Small intestine (tissue), 16 donors: ENCODE measurements at places on chromosomes 11 and 22. TPM values are rescaled to one million over a fixed set of nuclear protein-coding genes. Genes with fewer than 3 reads are reported as not detected.

The ME3 gene
- polyA plus RNA-seq, result 8.3 TPM

The FXYD6 gene
- 58.4 TPM for polyA plus RNA-seq

- H3K27me3 ChIP-seq, result no peaks in the 10 kb centered on the region
- H3K36me3 ChIP-seq, result peaks cover 4% of the 10 kb centered on the region
- DNase-seq, result peak; percentile 86
- peak overlapping the region; percentile 86 for H3K4me3 ChIP-seq
- peaks cover 6% of the 10 kb centered on the region for H3K4me1 ChIP-seq
Observed at GRCh38 chr22:30325065-30325720, 1.5 kb downstream of the TBC1D10A start.

DNA sequence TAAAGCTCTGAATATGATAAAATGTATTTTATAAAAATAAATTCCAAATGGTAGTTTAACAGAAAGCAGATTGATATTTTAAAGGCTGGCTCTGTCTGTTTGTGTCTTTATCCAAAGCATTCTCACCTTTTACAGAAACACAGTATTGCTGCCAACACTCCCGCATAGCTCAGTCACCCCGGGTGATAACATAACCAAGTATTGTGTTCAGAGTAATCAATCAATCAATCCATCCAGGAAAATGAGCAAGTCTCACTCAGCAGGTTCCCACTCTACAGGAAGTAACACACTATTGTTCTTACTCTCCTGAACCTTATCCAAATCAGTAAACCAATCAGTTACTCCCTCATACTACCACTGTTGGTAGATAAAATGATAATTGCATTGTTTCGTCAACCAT lies 203.4 kb downstream of the LRRC4C start:
- H3K27me3 ChIP-seq, result no peaks in the 10 kb centered on the region
- no peaks in the 10 kb centered on the region for H3K4me1 ChIP-seq
- H3K4me3 ChIP-seq, result no peak overlapping the region

GRCh38 chr22:40425082-40425481 lies 54.7 kb downstream of the SGSM3 start:
- no peak for DNase-seq
- H3K27ac ChIP-seq, result no peak overlapping the region
- no peak overlapping the region for H3K4me3 ChIP-seq

- H3K27ac ChIP-seq, result no peak overlapping the region
- H3K4me3 ChIP-seq, result no peak overlapping the region
- H3K4me1 ChIP-seq, result no peaks in the 10 kb centered on the region
Observed at GRCh38 chr11:76102802-76103201, 103.5 kb downstream of the WNT11 start.

DNA sequence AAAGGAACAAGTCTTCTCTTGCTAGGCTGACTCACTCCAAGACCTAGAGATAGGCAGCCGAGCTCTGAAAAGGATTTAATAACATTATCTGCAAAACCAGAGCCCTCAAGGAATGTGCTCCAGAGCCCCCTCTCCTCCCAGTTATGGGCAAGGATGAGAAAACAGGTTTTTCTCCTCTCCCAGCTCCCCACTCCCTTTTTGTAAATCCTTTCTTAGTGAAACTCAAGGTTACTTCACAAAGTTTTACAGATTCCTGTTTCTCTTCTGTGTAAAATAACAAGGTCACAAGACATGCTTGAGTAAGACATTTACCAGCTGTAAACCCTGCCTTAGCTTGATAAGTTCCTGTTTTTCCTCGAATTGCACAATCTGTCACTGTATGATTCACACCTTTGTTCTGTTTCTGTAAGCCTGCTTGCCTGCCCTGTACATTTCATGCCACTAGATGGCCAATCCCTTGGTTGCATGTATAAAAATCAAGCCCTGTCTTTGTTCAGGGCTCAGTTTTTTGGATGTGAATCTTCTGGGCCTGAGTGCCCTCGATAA lies 489.4 kb downstream of the KCNA4 start:
- no peaks in the 10 kb centered on the region for H3K4me1 ChIP-seq
- peak; percentile 39 for DNase-seq
- no peaks in the 10 kb centered on the region for H3K36me3 ChIP-seq
- H3K4me3 ChIP-seq, result no peak overlapping the region
- H3K27ac ChIP-seq, result peak overlapping the region; percentile 74
- H3K27me3 ChIP-seq, result no peaks in the 10 kb centered on the region

GRCh38 chr11:115207916-115208315 lies 296.3 kb downstream of the CADM1 start:
- no peaks in the 10 kb centered on the region for H3K4me1 ChIP-seq
- H3K4me3 ChIP-seq, result no peak overlapping the region
- no peaks in the 10 kb centered on the region for H3K27me3 ChIP-seq
- H3K36me3 ChIP-seq, result no peaks in the 10 kb centered on the region

- no peaks in the 10 kb centered on the region for H3K27me3 ChIP-seq
- no peak overlapping the region for H3K4me3 ChIP-seq
- no peaks in the 10 kb centered on the region for H3K36me3 ChIP-seq
- no peak for DNase-seq
- H3K27ac ChIP-seq, result no peak overlapping the region
Observed at GRCh38 chr11:11293798-11294550, 59.1 kb downstream of the CSNK2A3 start.

- H3K36me3 ChIP-seq, result no peaks in the 10 kb centered on the region
- no peak for DNase-seq
- no peaks in the 10 kb centered on the region for H3K27me3 ChIP-seq
Observed at GRCh38 chr11:107268977-107269376, 188.6 kb downstream of the CWF19L2 start.

- no peaks in the 10 kb centered on the region for H3K27me3 ChIP-seq
- no peak for DNase-seq
- no peak overlapping the region for H3K4me3 ChIP-seq
- H3K4me1 ChIP-seq, result peaks cover 34% of the 10 kb centered on the region
- no peak overlapping the region for H3K27ac ChIP-seq
Observed at GRCh38 chr11:2522631-2523255, 77.9 kb downstream of the KCNQ1 start.

GRCh38 chr22:28141614-28142013 lies 222.6 kb upstream of the PITPNB start:
- no peaks in the 10 kb centered on the region for H3K27me3 ChIP-seq
- peaks cover 5% of the 10 kb centered on the region for H3K4me1 ChIP-seq
- H3K4me3 ChIP-seq, result no peak overlapping the region
- H3K36me3 ChIP-seq, result no peaks in the 10 kb centered on the region
